Cerebellar nuclear complex (tissue), 1 donor: ENCODE measurements at places on chromosomes 3 and 15.

DNA sequence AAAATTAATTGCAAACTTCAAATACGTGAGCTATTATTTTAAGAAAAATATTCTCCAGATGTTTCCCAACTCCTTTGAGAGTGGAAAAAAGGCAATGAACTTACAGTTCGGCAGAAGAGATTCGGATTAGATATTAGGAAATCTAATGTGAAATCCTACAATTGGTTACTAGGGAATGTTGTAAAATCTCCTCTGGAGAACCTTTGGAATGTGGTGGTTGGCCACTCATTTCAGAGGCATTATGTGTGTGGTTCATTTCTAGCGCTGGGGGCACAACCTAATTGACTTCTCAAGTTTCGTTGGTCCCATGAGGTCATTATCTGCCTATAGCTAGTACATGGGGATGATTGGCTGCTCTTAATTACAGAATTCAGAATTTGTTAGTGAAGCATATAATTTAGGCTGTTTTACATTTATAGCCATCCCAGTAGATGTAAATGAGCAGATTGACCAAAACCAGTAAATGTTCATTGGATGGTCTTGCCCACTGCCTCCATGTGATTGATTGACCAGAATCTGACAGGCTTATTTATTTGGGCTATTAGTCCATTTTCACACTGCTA is 34.6 kb upstream of the CMSS1 start:
- no peak for DNase-seq

GRCh38 chr3:142987707-142988106 is 13.7 kb upstream of the U2SURP start:
- DNase-seq, result no peak

GRCh38 chr3:157542711-157543500 is 39.7 kb upstream of the VEPH1 start:
- no peak for DNase-seq

DNA sequence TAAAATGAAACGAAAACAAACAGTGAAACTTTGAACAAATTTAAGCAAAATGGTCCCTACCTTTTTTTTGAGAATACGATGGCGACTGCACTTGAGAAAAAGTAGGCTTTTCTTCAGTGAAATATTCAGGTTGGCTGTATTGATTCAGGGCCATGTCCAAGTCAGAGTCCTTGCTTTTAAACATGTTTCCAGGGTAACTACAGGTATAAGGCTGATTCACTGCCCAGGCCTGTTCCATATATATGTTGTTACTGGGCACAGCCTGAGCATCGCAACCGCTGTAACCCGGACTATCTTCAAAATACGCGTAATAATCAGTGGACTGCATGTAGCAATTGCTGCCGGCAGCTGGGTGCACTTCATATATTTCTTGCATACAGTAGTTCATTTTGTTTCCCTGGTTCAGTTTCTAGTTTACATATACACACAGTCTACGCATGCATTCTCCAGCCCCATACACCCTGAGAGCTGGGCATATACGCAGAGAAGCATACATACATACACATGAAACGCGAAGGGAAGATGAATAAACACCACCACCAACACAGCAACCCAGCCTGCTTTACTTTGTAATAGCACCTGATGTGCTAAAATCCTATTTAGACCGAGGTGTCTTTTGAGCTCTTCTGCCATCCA is 220.0 kb downstream of the NR1D2 start:
- DNase-seq, result no peak

DNA sequence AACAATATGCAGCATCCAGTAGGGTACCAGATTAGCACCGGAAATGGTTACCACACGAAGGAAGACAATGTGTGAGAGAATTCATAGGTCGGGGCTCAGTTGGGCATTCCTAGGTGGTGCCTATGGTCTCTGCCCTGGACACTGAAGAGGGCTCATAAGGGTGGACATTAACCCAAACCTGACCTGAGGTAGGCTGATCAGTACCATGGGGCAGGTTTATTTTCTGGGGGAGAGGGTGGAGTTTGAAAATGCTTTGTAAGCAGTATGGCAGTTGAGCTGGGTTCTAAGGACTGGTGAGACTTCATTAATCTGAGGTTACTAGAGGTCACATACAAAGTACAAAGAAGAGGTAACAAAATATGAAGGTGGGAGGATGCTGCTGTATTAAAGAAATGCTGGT is 68.4 kb downstream of the RPL22L1 start:
- DNase-seq, result no peak

DNA sequence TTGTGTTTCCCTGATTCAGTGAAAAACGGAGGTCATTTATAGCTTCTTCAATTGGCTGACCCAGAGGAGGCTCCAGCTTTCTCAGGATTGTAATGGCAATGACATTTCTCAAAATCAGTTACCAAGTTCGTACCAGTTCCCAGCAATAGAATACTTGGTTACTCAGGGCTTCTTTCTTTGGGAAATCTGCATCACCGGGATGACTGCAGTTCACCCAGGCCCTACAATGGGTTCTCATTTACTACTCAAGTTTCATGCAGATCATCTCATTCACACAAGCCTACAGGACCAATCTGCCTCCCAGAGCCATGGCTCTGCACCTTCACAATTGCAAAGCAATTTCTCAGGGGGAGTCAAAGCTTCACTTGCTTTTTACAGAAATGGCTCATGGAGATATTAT is 109.6 kb downstream of the FHIT start:
- no peak for DNase-seq

- DNase-seq, result no peak
Observed at GRCh38 chr3:77456431-77456830, 416.5 kb downstream of the ROBO2 start.

DNA sequence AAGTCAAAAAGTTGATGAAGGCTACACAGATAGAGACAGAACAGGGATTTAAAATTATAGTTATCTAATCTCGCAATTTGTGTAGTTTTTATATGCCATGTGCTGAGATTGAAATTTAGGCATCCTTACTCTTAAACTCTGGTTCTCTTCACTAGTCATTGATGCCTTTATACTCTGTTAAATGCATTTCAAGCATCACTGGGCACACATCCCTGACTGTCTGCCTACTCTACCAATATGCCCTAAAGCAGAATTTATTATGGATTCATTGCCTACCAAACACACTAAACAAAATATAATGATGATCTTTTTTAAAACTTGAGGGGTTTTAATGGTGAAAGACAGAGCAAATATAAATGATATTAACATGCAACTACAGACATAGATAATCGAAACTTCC is 10.3 kb upstream of the ALCAM start:
- DNase-seq, result no peak

- no peak for DNase-seq
Observed at GRCh38 chr15:51369451-51369761, 28.0 kb downstream of the GLDN start.

- DNase-seq, result no peak
Observed at GRCh38 chr3:127962937-127963336, 47.9 kb downstream of the KBTBD12 start.

DNA sequence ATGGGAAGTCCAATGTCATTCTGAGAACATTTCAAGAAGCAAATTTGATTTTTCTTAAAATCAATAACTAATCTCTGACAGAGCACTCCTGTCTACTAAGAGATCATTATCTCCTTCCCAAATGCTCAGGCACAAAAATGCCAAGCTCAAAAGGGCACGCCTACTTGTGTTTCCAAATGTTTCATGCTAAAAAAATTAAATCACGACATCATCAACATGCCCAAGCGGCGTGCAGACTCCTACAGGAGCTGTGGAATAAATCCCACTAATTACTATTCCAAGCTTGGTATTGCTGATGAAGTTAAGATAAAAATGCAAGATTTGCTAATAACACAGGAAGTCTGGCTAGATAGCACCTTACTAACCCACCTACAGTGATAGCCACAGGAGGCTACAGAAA is 140.8 kb downstream of the OSBPL10 start:
- DNase-seq, result no peak

DNA sequence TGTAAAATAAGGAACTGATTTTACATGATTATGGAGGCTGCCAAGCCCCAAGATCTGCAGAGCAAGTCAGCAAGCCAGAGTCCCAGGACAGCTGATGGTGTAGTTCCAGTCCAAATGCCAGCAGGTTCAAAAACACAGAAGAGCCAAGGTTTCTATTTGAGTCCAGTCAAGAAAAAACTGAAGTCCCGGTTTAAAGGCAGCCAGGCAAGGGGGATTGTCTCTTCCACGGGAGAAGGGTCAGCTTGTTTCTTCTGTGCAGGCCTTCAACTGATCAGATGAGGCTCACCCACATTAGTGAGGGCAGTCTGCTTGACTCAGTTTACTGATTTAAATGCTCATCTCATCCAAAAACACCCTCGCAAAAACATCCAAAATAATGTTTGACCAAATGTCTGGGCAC is 246.2 kb downstream of the PLCL2 start:
- DNase-seq, result no peak

GRCh38 chr3:155596615-155597014 is 148.3 kb downstream of the PLCH1 start:
- DNase-seq, result no peak

- no peak for DNase-seq
Observed at GRCh38 chr15:47485419-47485818, 231.9 kb upstream of the SEMA6D start.

GRCh38 chr3:71103430-71103921 is 480.1 kb downstream of the FOXP1 start:
- DNase-seq, result no peak

GRCh38 chr3:101219842-101220560 is 100.4 kb downstream of the IMPG2 start:
- no peak for DNase-seq

GRCh38 chr3:28253040-28253715 is 11.8 kb downstream of the CMC1 start:
- DNase-seq, result no peak

- no peak for DNase-seq
Observed at GRCh38 chr3:54376939-54377578, 254.7 kb downstream of the CACNA2D3 start.

- no peak for DNase-seq
Observed at GRCh38 chr15:27864719-27865118, 234.4 kb downstream of the OCA2 start.
